ENCODE measurements at places on chromosomes 6 and 20. TPM values are rescaled to one million over a fixed set of nuclear protein-coding genes. Genes with fewer than 3 reads are reported as not detected.

DNA sequence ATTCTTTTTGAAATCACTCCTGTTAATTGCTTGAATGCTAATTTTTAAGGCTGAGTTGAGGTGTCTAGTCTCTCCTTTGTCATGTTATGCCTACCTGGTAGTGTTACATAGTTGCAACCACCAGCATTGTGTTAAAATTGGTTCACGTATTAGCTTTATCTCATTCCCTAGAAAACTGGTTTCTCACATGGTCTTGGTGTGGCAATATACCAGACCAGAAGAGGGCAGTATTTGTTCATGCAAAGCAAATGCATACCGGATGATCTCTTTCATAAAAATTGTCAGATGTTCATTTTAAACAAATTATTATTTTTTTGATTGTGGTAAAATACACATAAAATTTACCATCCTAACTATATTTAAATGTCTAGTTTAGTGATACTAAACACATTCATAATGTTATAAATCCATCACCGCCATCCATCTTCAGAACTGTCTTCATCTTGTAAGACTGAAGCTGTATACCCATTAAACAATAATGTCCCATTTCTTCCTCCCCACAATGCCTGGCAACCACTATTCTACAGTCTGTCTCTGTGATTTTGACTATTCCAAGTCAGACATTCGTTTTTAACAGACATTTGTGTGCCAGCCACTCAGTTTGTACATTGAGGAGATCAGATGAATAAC, 92.8 kb downstream of the ATRN start:
- no peak overlapping the region for H3K4me3 ChIP-seq
- H3K27me3 ChIP-seq: no peaks in the 10 kb centered on the region
- H3K27ac ChIP-seq: no peak overlapping the region
- no peak for DNase-seq

DNA sequence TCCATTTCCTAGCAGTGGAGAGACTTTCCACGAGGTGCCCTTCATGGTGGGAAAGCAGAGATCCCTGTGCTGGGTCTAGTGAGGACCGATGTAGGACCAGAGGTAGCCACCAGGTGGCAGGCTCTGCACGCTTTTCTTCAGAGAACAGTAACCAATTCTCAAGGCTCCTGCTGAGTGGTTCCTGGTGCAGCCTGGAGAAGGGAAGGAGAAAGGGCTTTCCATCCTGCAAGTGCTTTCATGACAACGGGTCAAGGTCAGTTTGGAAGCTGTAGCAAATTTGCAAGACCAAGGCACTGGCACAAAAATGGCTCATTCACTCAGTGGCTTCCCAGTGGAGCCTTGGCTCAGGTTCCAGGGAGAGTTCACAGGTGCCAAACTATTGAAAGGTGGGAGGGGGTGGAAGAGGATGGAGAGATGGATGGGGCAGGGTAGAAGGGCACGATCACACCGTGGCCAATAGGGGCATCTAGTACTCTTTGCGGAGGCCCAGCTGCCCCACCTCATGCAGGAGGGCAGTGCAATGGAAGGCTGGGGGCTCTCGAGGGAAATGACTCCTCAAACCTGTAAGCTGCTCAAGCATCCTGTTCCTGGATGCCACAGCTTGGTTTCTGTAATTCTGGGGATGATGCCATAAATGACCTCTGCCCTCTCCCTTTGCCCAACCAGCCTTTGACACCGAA, 25.5 kb upstream of the KCNK16 start:
- peak; percentile 50 for DNase-seq
- H3K36me3 ChIP-seq: no peaks in the 10 kb centered on the region
- H3K4me1 ChIP-seq: peaks cover 7% of the 10 kb centered on the region
- H3K4me3 ChIP-seq: no peak overlapping the region

Gene CTSZ
- total RNA-seq: 52.5 TPM

- no peaks in the 10 kb centered on the region for H3K4me1 ChIP-seq
- no peak overlapping the region for H3K27ac ChIP-seq
- no peak for DNase-seq
Measured at GRCh38 chr20:516799-517198, 26.8 kb downstream of the CSNK2A1 start.

DNA sequence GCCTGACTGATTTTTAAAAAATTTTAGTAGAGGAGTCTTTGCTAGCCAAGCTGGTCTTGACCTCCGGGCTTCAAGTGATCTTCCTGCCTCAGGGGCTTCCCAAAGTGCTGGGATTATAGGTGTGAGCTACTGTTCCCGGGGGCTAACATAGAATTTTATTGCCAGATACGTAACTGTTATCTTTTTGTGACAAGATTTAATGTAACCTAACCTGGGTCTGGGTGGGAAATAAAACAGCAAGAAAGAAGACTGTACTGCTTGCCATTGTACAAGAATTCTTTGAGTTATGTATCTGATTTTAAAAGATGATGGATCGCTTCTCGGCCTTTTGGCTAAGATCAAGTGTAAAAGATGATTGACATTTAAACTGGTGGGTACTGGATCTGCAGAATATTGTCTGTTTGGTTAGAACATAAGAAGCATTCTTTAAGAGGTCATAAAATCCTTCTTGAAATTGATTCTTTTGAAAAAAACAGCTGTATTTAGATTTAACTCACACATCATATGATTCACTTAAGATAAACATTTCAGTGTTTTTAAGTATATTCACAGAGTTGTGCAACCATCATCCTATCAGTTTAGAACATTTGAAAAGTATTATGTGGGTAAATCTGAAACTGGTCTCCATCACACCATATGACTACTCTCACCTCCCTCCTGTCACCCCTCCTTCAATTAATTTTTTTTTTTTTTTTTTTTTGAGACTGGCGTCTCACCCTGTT, 21.6 kb downstream of the TPX2 start:
- no peaks in the 10 kb centered on the region for H3K36me3 ChIP-seq
- H3K27me3 ChIP-seq: no peaks in the 10 kb centered on the region
- no peak overlapping the region for H3K4me3 ChIP-seq
- H3K27ac ChIP-seq: no peak overlapping the region
- DNase-seq: no peak
- no peaks in the 10 kb centered on the region for H3K4me1 ChIP-seq

Gene SRSF12
- 0.07 TPM for total RNA-seq

DNA sequence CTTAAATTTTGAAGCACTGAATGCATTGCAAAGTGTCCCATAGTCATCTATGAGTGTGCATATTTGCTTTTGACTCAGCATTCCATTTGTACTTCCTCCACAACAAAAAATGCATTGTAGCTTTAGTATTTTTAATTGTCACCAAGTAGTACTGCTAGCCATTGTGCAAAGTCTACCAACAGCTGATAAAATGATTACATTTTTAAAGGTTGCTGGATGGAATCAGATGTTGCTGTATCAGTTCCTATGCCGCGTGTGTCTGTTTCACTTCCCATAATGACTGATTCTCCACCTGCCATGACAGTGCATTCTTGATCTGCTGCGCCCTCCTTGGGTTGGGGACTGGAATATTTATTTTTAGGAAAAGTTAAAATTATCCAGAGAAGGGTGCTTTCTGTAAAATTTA, 41.2 kb downstream of the SLX4IP start:
- H3K4me3 ChIP-seq: no peak overlapping the region
- peaks cover 15% of the 10 kb centered on the region for H3K4me1 ChIP-seq
- H3K27me3 ChIP-seq: no peaks in the 10 kb centered on the region
- no peaks in the 10 kb centered on the region for H3K36me3 ChIP-seq
- no peak overlapping the region for H3K27ac ChIP-seq
- DNase-seq: no peak

- DNase-seq: no peak
- H3K27ac ChIP-seq: no peak overlapping the region
- no peaks in the 10 kb centered on the region for H3K36me3 ChIP-seq
- H3K27me3 ChIP-seq: no peaks in the 10 kb centered on the region
Measured at GRCh38 chr6:25369433-25370177, 90.4 kb downstream of the CARMIL1 start.

Gene CRIP3
- total RNA-seq: 4.3 TPM

Gene SLC32A1
- not detected for total RNA-seq

- H3K27me3 ChIP-seq: no peaks in the 10 kb centered on the region
- DNase-seq: no peak
- H3K4me3 ChIP-seq: no peak overlapping the region
- no peak overlapping the region for H3K27ac ChIP-seq
- no peaks in the 10 kb centered on the region for H3K4me1 ChIP-seq
- no peaks in the 10 kb centered on the region for H3K36me3 ChIP-seq
Measured at GRCh38 chr6:168404560-168404959, 36.4 kb upstream of the SMOC2 start.

DNA sequence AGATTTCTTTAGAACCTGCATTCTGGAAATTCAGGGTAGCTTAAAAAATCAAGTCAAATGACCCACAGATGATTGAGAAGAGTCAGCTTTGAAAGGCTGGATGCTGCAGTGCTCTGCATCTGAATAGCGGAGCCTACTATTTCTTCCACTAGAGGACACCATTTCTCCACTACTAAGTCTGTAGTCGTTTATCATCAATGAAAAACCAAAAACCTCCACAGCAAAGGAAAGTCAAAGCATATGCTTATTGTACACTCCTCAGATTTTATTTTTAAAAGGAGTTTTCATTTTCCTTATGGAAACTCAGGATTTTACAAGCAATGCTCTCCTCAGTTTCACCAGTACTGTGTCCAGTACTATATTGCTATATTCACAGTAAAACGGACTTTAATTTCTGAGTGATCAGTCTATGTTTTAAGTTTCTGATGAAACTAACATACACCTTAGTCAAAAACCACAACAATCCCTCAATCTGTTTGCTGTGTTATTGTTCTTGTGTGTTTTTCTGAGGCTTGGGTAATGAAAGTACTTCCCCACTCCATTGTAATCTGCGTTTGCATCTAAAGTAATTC, 50.5 kb upstream of the ENPP5 start:
- H3K4me3 ChIP-seq: no peak overlapping the region
- DNase-seq: no peak
- H3K4me1 ChIP-seq: no peaks in the 10 kb centered on the region
- no peaks in the 10 kb centered on the region for H3K36me3 ChIP-seq
- H3K27ac ChIP-seq: no peak overlapping the region
- no peaks in the 10 kb centered on the region for H3K27me3 ChIP-seq

Gene HLA-DMB
- 23.0 TPM for total RNA-seq

- H3K27ac ChIP-seq: no peak overlapping the region
- peak; percentile 68 for DNase-seq
- no peak overlapping the region for H3K4me3 ChIP-seq
- no peaks in the 10 kb centered on the region for H3K4me1 ChIP-seq
- H3K27me3 ChIP-seq: no peaks in the 10 kb centered on the region
Measured at GRCh38 chr20:25470045-25470444, 62.6 kb downstream of the GINS1 start.

- H3K4me3 ChIP-seq: no peak overlapping the region
- no peaks in the 10 kb centered on the region for H3K27me3 ChIP-seq
Measured at GRCh38 chr6:37838219-37838921, 18.8 kb downstream of the ZFAND3 start.

DNA sequence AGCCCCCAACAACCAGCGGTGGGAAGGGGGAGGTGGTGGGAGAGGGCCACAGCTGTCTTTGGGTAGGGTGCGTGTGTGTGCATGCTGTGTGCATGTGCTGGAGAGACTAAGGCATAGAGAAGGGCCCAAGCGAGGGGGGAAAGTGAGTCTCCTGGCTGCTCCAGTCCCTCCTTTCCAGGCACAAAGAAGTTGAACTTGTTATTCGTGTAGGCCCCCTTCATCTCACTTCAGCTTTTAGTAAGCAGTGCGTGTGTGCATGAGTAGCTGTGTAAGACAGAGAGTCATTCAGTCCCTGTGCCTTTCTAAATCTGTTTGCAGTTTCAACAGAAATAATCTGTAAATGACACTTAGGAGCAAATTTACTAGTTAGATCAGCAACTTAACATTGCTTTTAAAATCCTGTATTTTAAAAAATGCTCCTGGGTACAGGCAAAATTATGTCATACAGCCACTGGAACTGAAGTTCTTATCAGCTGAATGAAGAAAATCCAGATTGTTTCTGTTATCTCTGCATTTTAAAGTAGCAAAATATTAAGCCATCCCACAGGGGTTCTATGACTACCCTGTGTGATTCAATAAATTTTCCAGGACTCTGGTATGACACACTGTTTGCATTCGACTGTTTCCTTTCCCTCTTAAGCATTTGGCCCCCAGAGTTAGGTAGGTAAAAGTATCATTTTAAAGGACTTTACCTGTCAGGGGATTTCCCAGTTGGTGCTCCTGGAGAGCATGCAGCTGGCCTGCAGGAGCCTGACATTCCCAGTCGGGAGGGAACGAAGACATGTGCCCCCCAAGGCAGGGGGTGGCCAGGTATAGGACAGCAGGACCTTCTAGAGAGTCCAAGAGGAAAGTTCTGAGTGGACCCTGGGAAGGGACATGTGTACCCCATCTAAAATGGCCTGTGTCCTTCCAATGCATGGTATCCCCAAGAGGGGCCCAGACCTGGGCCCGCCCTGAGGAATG, 39.0 kb downstream of the MTRES1 start:
- H3K27me3 ChIP-seq: no peaks in the 10 kb centered on the region
- peaks cover 11% of the 10 kb centered on the region for H3K4me1 ChIP-seq
- no peak for DNase-seq
- H3K27ac ChIP-seq: no peak overlapping the region
- no peak overlapping the region for H3K4me3 ChIP-seq

Gene PARD6B
- total RNA-seq: 4.1 TPM

Gene PPP1R16B
- 52.0 TPM for total RNA-seq

Gene TPX2
- total RNA-seq: 2.2 TPM

DNA sequence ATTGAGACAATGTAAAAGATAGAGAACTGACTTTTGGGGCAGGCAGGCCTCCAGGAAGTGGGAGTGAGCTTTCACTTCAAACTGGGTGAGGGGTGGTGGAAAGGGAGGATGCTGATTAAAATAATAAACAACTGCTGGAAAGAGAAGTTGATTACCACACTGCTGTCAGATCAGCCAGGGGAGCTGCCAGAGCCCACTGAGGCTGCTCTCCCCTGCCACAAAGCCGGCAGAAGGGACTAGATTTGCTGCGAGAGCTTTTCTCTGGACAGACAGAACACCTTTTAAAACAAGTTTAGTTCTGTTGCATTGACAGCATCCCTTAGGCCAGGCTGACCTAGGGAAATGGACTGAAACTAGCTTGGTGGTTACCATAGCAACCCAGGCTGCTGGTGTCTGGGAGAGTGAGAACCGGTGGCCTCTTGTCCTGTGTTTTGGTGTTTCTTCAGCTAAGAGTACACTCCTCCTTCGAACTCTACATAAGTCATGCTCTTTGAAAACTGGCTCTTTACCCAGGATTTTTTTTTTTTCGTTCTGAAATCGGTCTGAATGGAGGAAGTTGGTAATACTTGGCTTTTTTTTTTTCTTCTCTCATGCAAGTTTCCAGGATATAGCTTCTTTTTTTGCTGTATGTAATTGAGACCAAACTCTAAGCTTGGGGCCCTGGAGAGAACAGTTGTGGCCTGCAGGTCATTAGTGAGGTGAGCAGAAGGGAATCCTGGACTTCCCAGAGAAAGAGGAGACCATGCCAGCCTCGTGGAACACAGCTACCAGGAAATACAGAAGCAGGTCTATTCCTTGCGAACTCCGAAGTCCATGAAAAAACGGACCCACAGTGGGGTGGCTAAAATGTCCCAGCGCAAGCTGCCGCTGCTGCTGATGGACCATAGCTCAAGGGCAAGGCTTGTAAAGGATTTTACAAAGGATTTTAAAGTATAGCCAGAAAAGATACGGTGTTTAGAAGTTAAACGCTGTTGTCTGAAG, 374.4 kb downstream of the UTRN start:
- H3K4me3 ChIP-seq: no peak overlapping the region
- H3K27me3 ChIP-seq: no peaks in the 10 kb centered on the region
- H3K27ac ChIP-seq: peak overlapping the region; percentile 57
- no peaks in the 10 kb centered on the region for H3K36me3 ChIP-seq
